ENCODE measurements at places on chromosomes 16 and 17.
A peak's percentile ranks its signal among the peaks of the same experiment; 100 is the strongest.

GRCh38 chr17:9837551-9838471 is 12.1 kb downstream of the GLP2R start:
- no peak for DNase-seq

DNA sequence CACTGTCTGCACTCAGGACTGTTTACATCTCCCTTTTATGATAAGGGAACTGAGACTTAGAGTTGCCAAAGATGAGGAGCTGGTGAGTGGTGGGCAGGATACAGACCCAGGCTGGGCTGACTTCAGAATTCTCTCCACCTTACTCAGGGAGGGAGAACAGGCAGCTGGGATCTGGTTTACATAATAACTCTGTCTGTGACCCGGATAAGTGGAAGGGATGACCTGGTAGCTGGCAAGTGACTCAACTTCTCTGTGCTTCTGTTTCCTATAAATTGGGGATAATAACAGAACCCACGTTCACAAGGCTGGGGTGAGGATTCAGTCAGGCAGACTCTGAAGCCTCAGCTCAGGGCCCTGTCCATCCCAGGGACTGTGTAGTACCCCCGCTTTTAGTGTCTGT is 2.6 kb downstream of the SNX20 start:
- no peak for DNase-seq

DNA sequence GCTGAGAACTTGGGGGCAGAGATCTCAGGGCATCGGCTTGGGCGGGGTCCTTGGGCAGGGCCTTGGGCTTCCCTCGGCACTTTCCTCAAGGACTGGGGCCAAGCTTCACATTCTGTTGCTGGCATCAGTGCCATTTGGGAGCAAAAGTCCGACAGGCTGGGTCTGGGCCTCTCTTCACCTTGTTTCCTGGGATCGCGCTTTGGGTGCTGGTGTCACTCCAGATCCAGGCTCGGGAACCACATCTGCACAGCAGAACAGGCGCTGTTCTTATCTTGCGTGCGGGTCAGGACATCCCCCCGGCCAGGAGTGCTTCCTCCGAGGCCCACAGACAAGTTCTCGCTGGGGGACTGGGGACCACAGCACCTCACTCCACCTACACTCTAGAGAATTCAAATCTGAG is 31.1 kb upstream of the CDH15 start:
- DNase-seq = no peak

DNA sequence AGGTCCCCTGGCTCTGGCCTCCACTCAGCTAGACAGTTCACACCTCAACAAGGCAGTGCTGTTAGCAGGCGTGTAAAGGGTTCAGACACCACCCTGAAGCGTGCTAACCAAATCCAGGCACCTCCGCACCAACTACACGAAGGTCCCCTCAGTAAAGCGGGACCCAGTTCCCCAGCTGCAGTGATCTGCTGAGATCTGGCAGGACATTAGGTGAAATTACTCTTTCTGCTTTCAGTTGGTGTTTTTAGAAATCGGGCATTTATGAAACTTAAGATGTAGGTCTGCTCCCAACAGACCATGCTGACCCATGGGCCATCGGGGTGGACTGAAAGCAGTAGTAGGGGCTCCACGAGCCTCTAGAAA is 27.1 kb downstream of the FBXO31 start:
- no peak for DNase-seq

GRCh38 chr16:74563828-74564263 is 43.1 kb downstream of the GLG1 start:
- no peak for DNase-seq

DNA sequence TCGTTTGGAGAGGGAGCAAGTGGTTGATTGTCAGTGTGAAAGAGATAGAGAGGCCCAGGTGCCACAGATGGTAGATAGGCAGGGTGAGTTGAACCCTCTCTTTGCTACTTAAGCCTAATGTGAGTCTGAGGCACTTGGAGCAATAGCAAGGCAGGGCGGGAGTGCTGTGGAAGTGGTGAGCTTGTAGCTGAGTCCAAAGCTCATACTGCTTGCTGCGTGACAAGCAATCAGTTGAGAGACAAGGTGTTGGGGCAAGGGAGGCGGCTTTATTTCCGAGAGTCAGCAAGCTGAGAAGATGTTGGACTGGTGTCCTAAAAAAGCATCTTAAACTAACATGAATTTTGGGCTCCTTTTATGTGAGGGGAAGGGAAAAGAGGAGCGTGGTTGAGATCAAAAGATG is 112.9 kb upstream of the ZKSCAN2 start:
- DNase-seq = no peak

DNA sequence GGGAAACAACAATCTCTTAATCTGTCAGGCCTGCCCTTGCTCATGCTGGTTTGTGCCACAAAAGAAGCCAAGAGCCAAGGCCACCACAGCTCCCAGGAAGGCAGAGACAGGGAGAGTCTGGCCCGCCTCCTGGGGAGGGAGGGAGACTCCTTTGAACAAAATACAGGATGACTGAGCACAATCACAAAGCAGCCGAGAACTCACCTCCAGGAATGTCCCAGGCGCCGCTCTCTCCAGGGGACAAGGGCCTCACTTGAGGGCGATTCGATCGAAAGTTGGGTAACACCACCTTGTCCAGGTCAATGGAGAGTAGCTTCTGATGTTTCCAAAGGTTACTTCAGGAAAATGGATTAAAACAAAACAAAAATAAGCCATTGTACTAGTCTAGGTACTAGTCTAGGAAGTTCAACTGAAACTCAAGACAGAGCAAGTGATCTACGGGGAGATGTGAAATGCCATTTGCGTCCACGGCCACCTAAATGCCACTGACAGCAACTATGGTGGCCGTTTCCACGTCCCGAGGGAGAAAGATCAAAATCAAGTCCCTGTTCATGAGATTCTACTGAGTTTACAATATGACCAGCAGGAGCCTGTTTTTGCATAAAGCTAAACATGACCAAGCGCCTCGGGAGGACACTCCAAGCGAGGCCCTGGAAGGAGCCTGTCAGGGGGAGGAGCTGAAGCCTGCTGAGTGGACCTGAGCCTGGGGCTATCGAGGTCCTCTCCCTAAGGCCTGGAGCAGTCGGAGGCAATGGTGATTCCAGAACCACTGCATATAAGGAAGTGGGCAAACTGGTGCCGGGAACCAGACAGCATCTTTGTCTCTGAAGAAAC is 13.4 kb upstream of the SLC38A8 start:
- no peak for DNase-seq

DNA sequence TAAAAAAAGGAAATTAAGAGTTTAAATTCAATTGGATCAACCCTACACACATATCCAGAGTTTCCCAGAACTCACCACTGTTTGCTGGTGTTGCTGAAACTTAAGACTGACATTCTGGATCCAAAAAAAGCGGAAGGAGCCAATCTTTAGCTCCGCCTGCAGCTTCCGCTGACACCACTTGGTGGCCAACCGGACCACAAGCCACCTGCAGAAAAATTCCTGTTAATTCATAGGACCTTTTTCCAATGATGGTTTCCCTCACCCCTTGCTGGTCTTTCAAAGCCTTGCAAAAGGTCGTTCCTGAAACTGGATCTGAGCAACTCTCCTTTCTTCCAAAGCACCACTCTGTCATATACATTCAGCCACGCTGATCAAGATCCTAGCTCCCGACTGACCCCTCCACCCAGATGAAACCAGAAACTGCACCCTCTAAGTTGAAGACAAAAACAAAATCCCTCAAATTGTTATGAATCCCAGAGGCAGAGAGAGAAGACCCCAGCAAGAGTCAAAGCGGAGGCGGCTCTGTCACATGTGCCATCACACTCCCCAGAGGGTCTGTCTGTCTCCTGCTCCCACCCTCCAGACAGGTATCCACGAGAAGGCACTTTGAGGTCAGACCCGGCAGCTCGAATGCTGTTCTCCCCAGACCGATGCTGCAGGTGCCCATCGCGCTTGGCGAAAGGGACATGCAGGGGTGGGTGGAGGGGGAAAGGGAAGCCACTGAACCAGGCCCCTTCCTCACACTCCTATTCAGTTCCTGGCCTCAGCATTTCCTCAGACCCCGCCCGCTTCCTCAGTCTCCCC is 773 bp downstream of the BLTP2 start:
- DNase-seq = peak; percentile 12

- DNase-seq = no peak
Measured at GRCh38 chr16:5393070-5393469, 295.5 kb upstream of the EEF2KMT start.

- DNase-seq = peak; percentile 61
Measured at GRCh38 chr17:45316434-45317110, at the start of gene MAP3K14. TSS of gene MAP3K14 (minus strand) at chr17:45317020. CDS start at chr17:45290745, 26,275 bp downstream.

GRCh38 chr17:61235827-61236197 is 163.8 kb upstream of the TBX2 start:
- no peak for DNase-seq

DNA sequence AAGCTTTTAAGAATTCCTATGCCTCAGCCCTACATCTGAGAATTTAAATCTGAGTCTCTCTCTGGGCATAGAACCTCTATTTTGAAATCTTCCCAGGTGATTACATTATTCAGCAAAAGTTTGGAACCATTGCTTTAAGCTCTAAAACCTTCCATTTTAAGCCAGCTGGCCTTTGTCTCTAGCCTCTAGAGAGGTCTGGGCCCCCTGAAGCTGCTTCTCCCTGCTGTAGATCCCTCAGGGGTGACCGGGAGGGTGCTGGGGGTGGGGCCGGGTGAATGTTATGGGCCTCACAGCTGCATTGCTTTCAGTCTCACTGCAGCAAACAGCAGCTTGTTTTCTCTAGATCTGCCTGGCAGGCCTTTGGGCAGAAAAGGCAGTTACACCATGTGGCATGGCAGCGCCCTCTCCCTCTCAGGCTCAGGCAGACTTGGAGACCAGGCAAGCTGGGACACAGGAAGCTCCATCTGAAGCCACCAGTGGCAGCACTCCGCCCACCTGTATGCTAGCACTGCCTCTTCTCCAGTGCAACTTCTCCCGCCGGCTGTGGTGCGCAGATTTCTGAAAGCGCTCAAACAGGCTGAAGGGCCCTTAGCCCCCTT is 66.3 kb downstream of the MPRIP start:
- no peak for DNase-seq

- no peak for DNase-seq
Measured at GRCh38 chr17:828761-829160, 46.6 kb downstream of the MRM3 start.

DNA sequence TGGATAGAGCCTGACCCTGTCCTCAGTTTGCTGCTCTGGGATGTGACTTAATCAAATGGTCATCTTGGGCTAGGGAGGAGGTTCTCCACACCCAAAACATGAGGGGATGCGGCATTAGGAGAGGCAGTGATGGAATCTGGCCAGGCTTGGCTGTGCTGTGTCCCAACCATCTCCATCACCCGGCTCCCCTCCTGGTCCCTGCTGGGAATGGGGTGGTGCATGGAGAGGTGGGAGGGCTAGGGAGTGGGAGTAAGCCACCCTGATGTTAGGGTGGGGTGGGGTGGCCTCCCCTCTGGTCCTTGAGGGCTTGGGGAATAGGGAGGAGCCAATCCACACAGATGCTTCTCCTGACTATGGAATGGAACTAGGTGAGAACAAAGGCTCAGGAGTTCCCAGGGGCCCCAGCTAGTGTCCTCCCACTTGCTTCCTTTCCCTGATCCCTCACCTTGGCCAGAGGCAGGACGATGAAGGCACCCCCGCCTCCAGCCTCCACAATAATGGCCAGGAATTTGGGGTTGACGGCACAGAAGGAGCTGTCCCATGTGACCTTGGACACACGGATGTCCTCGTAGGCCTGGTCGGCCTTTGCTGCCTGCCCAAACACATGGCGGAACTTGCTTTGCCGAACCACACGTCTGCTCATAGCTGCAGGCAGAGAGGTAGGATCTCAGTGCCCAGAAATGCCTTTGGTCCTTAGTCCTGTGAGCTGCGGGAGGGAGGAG is 1.8 kb downstream of the CORO6 start:
- DNase-seq = no peak

GRCh38 chr16:50103764-50104163 is 38.0 kb downstream of the HEATR3 start:
- DNase-seq = no peak

- no peak for DNase-seq
Measured at GRCh38 chr17:72538901-72539352, 418.1 kb downstream of the SOX9 start.

- DNase-seq = no peak
Measured at GRCh38 chr16:57613514-57613913, 14.9 kb upstream of the ADGRG1 start.

DNA sequence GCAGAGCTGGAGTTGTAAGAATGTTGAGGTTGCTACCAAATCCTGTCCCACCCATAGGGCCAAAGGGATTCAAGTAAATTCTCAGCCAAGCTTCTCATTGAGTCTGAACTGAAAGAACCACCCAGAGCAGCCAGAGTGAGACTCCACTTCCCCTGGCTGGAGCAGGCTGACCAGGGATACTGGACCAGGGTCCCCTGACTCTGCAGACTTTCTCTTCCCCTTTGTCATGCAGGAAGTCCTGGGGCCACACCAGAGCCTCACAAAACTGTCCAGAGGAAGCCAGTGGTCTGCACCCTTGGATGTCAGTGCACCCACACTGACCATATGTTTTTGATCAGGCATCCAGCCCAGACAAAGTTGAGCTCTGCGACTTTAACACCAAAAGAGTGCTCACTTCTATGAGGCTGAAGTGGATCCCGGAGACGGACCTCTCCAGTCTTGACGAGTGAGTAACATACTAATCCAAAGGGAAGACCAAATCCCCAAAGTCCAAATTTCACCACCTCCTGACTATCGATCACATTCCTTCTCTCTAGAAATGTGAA is 4.1 kb downstream of the NXN start:
- DNase-seq = no peak

DNA sequence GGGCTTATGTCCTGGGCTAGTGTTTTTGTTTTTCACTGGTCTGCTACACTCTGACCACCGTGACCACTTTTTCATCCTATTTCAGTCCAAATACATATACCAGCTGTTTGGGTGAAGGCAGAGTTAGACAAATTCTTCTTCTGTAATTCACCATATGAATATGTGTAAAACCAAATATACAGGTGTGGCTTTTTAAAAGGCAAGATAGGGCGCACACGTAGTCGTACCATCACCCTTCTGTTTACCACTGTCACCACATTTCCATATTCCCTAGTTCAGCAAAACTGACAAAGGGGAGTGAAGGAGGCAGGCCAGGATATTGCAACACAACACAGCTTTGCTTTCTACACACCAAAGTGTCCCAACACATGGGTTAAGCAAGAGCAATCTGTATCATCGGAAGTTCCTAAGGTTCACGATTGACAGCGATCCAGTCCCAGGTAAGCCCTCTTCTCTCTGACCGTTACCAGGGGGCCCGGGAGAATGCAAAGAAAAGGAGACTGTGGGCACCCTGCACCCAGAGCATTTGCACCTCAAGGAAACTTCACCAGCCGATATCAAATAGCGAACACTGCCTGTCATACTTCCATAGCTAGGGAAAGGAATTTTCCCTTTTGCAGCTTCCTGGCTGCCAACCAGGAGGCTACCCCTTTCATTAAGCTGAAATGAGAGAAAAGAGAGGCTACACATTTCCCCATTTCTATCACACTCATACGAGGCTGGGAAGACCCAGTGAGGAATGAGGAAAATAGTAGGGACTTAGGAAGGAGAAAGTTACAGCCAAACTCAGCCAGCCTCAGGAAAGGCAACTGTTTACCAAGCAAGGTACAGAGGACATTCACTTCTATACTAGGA is 23.1 kb downstream of the CREBBP start:
- DNase-seq = no peak

Data from activated CD4-positive, alpha-beta T cell treated with anti-CD3 and anti-CD28 coated beads, Interleukin-2, amount 50 U/mL, for 1 hour (primary cell).